ENCODE measurements at places on chromosomes 6 and 20.

- DNase-seq, result no peak
These were observed 24.1 kb upstream of the EPB41L1 start for GRCh38 chr20:36130390-36130789.

GRCh38 chr20:7155794-7156193, 388.3 kb downstream of the BMP2 start:
- DNase-seq, result no peak

GRCh38 chr20:13526551-13526950, 112.2 kb downstream of the TASP1 start:
- no peak for DNase-seq

- DNase-seq, result no peak
These were observed 120.4 kb downstream of the MYLK4 start for GRCh38 chr6:2630359-2630758.

- no peak for DNase-seq
These were observed 52.7 kb upstream of the ELMO2 start for GRCh38 chr20:46458866-46459750.

DNA sequence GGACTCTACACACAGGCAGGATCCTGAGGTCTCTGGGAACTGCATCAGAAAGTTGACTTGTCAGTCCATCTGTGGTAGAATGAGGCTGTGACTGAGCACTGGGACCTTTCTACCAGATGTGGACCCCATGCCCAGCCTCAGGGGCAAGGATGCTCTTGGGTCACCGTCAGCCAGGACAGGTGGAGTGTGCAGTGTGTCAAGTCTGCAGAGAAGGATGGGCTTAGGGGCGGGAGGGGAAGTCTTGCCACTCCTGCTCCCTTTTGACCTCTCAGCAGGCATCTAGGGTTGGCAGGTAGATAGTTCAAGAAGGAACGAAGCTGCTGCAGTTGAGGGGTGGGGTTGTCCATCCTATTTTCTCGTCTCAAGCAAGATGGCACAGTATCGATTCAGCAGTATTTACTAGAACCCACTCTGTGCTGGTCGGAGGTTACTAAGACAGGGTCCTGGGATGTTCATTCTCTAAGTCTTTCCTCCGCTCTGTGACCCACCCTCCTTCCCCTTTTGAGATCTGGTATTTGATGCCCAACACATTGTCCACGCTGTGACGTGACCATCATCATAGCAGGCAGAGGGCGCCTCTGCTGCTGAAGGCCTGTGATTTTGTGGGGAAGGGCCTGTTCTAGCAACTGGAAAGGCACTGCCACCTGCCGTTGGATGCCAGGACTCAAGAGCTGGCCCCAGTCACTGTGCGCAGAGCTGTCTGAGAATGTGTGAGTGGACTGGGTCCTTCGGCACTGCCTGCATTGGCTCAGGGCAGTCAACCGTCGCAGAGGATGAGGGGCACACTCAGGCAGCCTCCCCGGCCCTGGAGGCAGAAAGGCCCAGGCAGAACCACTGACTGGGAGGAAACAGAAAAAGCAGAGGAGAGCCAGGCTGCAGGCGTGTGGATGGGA, 23.2 kb downstream of the RBCK1 start:
- DNase-seq, result no peak

DNA sequence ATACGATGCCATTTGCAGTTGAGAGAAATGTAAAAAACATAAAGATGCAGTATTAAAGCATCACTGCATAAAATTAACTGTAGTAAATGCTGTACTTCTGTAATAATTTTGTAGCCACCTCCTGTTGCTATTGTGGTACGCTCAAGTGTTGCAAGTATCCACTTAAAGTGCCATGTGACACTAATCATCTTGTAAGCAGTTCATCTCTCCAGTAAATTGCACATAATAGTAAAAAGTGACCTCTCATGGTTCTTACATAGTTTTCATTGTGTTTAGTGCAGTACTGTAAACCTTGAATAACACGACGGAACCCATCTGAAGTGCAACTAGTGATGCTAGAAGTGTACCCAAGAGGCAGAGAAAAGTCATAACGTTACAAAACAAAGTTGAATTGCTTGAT, 190.1 kb upstream of the VGLL2 start:
- no peak for DNase-seq

GRCh38 chr6:162856885-162857284, 129.1 kb downstream of the PACRG start:
- DNase-seq, result no peak

DNA sequence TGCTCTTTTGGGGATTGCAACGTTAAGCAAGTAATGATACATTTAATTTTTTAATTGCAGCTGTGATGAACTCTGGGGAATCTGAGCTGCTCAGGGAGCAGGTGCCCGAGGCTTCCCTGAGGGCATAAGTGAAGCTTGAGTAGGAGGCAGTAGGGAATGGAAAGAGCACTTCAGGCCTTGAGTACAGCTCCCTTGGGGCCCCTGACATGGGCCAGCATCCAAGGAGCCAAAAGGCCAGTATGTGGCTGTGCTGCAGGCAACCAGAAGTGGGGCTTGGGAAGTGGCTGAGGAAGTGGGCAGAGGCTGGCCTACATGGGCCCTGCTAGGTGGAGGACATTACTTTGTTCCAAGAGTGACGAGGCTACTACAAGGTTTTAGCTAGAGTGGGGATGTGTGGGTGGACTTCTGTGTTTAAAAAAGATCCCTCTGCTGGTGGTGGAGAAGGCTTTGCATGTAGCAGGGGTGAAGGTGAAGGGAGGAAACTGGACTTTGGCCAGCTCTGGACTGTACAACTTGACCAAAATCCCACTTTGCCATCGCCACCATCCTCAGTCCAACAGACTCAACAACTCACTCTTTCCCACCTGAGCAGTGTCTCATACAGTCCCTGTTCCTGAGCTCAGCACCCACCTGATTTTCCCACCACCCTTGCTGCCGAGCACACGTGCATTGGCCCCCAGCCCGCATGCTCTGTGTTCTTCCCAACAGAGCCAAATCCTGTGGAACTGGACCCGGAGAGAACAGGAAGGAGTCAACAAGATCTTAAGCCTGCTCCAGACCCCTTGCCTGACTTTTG, 10.9 kb upstream of the ZNF831 start:
- no peak for DNase-seq

- DNase-seq, result no peak
These were observed 30.7 kb upstream of the RIN2 start for GRCh38 chr20:19727251-19727847.

DNA sequence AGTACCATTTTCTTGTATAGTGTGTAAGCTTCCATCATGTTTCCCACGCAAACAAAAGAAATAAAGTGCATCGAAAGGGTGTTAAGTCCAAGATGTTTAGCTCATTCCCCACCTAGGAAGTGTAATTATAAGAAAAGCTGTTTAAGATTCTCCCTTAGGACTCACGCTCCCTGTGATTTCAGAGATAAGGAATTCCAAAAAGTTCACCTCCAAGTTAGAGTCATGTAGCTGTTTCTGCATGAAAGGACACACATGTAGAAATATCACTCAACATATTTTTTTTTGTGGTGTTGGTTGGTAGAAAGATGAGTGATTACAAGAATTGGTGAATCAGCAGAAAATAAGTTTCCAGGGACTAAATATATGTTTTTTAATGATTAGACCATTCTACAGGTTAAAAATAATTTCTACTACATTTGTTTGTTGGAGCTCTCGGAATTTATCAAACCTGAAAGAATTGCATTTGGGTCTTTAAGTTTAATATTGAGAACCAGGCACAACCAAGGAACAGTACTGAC, 10.4 kb downstream of the OPN5 start:
- no peak for DNase-seq

DNA sequence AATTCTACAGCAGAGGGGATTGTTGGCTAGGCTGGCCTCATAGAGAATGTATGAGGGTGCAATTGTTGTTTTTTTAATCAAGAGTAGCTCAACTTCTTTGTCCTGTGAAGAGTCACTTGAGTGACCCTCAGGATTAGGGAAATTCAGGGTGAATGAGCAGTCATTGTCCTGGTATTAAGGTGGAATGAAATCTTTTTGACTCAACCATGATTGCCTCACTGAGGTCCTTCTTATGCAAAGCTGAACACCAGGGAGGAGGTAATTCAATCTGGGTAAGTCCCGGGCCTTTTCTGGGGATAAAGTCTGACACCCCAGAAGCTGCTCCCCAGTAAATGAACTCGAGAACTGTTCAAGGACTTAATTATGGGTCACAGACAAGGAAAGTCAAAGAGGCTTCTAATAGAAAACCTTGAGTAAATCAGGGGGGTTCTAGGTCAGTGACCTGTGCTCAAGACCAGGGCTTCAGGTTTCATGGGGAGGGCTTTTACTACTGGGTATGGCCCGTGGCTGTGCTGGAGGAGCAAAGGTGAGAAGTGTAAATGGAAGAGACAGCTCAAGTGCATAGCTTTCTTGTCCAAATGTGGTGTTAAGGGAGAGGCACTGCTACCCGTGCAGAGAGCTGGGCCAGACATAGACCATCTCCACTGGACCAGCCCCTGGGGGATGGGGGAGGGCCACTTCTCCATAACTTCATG, 25.3 kb upstream of the ZBTB24 start:
- no peak for DNase-seq

DNA sequence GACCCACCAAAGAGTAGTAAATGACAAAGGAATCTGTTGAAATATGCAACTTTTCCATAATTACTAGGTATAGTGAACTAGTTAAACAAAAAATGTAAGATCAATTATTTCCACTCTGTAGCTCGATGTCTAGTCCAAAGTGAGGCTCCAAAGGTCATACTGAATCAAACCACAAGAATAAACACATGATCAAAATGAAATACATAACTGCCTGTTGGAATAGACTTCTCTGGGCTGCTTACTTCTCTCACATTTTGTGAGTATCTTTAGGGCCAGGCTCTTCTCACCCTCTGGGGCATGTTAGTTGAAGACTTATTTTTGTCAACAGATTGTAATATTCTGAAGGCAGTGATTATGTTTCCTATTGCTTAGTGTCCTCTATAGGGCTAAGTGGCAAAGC, 103.7 kb upstream of the TMEM170B start:
- DNase-seq, result no peak

DNA sequence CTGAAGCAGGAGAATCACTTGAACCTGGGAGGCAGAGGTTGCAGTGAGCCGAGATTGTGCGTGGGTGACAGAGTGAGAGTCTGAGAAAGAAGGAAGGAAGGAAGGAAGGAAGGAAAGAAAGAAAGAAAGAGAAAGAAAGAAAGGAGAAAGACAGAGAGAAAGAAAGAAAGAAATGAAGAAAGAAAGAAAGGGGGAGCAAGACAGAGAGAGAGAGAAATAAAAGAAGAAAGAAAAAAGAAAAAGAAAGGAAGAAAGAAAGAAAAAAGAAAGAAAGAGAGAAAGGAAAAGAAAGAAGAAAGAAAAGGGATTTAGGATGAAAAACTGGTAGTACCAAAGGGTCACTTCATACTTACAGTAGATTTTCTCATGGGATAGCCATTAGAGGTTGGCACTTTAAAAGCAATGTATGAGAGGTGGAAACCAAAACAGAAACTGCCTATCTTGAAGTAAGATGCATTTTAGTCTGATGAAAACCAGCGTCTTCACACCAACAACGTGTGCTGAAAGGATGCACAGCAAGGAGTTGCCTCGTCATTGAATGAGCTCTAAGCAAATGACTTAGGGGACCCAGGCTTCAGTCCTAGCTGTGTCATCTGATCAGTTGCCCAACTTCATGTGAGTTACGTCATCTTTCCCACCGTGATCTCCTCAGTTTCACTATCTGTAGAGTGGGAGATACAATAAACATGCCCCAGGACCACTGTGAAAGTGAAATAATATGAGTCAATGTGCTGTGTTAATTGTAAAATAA, 133.9 kb upstream of the NEDD9 start:
- no peak for DNase-seq

DNA sequence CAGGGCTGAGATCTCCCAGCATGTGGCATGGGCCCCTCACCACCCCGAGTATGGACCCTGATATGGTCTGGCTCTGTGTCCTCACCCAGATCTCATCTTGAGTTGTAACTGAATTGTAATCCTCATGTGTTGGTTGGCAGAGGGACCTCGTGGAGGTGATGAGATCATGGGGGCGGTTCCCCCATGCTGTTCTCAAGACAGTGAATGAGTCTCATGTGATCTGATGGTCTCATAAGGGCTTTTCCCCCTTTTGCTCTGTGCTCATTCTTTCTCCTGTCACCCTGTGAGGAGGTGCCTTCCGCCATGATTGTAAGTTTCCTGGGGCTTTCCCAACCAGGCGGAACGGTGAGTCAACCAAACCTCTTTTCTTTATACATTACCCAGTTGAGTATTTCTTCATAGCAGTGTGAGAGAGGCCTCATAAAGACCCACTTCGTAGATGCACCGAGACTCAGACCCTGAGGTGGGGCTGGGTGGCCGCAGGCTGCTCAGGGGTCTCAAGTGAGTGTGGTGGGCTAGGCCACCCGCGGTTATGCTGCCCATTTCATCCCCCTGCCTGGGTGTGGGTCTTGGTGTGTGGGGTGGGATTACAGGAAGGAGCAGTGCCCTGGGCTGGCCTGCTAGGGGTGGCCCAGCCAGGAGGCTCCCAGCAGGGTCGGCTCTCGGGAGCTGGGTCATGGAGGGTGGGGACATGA, 26.2 kb upstream of the GATA5 start:
- DNase-seq, result peak; percentile 39

DNA sequence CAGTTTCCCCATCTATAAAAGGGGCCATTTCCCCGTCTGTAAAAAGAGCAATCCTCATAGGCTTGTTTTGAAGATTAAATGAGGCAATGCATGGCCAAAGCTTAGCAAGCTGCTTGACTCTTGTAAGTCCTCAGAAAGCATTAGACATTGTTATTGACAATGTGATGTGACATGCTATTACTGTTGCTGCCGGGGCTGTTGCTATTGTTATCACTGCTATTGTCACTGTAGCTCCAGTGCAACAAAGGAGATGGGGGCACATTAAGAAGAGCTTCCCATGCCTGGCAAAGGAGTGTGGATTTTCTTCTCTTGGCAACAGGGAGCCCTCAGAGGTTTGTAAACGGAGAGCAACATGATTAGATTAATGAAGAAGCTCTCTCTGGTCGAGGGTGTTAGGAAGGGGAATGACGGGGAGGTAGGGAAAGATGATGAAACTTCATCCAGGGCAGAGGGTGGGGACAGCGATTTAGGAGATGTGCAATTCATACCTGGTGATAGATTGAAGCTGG, 33.1 kb upstream of the FAM83D start:
- no peak for DNase-seq

DNA sequence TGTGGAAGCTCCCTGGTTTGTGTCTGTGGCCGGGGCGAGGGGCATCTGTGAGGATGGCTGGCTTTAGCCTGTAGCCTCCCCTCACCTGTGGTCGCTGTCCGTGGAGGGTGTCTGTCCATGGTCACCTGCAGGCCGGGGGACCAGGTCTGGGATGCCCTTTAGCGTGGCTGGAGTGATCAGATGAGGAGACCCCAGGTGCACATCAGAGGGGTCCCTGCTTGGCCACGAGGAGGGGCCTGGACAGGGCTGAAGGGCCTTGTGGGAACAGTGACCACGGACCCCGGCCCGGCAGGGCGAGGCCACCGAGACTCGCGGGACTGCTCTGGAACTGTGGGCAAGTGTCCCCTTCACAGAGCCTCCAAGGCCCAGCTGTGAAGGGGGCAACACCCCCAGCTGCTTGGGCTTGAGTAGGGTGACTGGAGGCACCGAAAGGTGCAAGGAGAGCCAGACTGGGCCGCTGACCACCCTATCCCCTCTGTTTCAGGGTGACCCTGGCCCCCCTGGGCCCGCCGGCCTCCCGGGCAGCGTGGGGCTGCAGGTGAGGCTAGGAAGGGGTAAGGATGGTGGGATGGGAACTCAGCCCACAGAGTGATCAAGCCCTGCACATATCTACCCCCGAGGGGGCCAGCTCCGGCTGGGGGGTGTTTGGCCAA, 8.6 kb downstream of the COL9A3 start:
- DNase-seq, result no peak
